NCI-H524 treated with DMSO at 0.1 percent for 48 hours (cell line): ENCODE measurements at places on chromosomes 3 and 15.

DNA sequence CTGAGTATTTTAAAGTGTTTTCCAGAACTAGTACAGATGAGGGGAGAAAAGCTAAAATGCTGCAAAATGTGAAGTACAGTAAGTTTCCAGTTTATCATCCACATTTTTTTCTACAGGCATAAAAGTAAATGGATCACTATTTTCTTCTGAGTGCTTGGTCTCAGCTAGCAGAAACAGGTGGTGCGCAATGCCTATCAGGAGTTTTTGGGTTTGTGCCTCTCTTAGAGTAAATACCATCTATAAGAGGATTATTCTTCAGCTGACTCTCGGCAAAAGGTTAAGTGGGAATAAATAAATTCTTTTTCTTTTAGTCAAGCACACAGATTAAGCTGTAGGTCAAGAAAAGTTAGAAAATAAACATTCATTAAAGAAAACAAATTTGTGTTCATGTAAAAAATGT is 1027.7 kb downstream of the PLOD2 start:
- DNase-seq, result peak; percentile 83

DNA sequence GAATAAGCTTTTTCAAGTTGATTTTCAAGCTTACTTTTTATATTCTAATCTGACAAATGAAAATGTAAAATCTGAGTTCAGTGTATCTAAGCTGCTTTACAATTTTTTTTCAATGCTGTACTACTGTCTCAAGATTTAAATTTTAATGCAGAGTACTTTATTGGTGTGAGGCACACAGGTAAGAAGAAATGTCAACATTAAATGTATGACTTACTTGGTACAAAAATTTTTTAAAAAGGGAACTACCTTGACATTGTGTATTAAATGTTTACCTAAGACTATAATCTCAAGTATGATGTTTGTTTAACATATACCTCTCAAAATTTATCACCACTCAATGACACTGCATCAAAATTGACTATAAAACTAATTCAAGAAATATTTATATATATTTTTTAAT is 62.7 kb downstream of the NECTIN3 start:
- no peak for DNase-seq

GRCh38 chr3:71387586-71387985 is 195.9 kb downstream of the FOXP1 start:
- DNase-seq, result no peak

DNA sequence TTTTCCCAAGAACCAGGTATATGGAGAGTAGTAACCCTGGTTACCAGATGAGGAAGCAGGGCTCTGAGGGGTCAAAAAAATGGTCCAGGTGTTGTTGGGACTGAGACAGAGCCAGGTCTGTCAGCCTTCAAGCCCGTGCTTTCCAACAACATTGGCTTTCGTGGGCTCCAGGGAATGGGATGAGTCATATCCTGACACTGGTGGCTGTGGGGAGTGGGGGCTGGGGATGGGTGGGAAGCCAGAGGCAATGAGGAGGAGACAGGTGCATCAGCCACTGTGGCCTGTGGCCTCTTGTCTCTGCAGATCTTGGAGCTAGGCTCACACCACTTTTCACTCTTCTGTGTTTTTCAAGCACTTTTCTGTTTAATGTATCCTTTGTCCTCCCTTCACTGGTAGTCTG is 38.2 kb downstream of the CORO2B start:
- no peak for DNase-seq

- DNase-seq, result peak; percentile 64
Observed at GRCh38 chr3:12983319-12983718, 89.9 kb downstream of the IQSEC1 start.

DNA sequence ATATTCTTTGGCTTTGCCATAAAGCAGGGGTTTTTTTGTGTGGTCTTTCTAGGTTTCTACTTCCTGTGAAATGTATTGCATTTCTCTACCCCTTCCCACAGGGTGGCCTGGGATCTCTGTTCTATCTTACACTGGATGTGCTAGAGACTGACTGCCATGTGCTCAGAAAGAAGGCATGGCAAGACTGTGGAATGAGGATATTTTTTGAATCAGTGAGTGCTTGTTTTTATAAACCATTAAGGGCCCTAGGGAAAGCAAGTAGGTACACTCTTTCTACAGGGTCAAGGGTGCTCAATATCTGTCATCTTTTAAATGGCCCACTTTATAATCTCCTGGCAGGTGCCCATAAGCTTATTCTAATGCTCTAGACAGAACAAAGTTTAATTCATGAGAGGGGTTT is 730 bp downstream of the FETUB start:
- DNase-seq, result no peak

GRCh38 chr3:73521734-73522336 is 102.9 kb downstream of the PDZRN3 start:
- no peak for DNase-seq

DNA sequence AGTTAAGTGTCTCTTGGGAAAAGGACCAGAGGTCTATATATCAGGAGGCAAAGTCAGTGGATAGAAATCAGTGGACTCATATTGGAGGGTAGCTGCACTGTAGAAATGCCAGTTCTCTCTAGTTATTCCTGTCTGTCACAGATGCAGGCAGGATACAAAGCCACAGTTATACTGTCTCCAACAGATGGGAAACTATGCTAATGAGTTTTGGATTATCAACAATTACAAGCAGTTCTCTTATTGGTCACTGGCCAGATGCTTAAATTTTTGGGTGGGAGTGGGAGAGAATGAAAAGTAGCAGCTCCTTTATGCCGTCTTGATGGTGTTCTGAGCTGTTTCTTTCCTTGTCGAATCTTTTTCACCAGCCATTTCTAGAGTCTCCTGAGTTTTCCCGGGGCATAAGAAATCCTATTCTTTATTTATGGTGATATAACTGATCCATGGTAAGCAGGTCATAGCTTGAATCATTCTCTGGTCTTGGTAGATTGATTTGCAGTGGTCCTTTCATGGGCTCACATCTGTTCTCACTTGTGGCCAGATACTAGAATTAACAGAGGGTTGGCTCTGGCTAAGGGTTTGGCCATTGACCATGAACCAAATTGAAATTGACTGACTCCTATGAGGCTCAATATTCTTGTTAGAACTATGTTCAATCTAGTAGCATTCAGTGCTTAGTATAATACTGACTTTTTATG is 44.6 kb upstream of the RBMS3 start:
- peak; percentile 85 for DNase-seq

GRCh38 chr15:44066211-44066827 is 128.8 kb downstream of the FRMD5 start:
- peak; percentile 10 for DNase-seq

DNA sequence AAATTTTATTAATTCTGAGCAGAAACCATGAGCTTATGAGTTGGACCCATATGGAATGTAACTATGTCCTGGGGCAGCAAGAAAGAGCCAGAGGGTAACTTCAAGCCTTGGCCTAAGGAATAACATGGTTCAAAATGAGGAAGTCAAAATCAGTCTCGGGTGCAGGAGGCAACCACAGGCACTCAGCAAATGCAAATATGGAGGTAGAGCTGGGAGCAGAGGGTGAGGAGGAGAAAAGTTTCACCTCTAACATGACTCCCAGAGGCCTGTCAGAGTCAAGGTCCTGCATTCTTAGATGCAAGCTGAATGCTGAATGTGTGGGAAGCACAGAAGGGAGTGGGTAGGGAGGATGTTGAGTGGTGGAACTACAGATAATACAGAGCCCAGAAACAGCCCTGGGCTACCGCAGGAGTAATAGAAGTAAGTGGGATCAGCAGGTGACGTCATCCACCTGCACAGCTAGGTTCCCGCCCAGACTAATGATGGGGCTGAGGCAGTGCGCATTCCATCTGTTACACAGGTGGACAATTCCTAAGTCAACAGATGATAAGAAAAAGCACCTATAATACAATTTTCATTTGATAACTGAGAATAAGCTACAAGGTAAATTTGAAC is 279.8 kb upstream of the ARRDC4 start:
- DNase-seq, result no peak

DNA sequence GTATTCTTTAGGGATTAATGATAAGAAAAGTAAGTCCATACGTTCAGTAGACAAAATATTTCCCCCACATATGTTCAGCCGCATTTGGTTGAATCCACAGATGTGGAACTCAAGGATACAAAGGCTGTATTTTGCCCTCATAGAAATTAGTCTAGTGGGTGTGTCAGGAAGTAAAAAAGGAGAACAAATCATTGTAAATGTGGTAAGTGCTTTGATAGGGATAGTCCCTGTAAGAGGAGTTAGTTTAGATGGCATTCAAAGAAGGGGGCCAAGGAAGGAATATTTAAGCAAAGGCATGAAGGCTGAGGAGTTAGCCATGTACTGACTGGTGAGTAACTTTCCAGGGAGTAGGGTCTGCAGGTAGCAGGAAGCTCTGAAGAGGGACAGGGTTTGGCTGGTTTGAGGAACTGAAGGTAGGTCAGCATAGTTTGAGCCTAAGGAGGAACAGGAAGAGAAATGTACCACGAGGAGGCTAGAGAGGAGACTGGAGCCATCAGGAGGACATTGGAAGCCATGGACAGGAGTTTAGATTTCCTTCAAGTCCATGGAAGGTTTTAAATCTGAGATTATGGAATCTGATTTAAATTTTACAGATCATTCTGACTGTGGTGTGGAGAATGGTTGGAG is 98.8 kb downstream of the MME start:
- no peak for DNase-seq

- no peak for DNase-seq
Observed at GRCh38 chr3:182524711-182525401, 268.4 kb upstream of the ATP11B start.

- peak; percentile 59 for DNase-seq
Observed at GRCh38 chr15:100141311-100142001, 200.3 kb downstream of the ADAMTS17 start.

DNA sequence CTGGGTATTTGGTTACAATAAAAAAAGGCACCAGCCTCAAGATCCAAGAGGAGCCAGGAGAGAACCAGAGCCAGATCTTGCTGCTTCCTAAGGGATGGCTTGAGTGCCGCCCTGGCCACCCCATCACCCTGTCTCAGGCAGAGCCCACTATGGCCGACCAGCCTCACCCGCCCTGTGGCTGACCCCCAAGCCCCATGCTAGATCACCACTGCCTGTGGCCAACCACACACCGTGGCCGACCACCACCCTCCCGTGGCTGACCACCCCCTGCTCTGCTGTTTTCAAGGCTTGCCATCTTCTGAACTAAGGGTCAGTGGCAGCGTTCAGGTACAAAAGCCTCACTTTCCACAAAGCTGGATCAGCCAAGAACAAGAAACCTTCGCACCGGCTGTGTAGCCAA is 12.0 kb downstream of the CSPG5 start:
- DNase-seq, result no peak

- DNase-seq, result no peak
Observed at GRCh38 chr3:50607271-50608091, 4.1 kb downstream of the CISH start.
